ENCODE measurements at places on chromosomes 3 and 15.

DNA sequence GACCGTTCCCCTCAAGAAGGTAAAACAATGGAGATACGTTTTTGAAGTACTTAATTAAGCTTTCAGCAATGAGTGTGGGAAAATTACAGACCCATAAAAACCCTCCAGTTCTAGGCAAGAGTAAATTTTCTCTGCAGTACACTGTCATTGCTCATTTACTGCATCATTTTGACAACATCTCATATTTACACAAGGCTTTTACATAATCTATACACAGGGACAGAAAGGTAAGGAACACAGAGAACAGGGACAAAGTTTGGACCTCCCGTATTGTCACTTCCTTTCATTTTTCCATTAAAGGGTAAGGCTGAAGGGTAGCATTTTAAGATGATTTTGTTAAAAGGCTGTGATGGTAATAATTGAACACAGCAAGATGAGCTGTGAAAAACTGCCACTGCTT, 7.4 kb upstream of the HGD start:
- DNase-seq = no peak

DNA sequence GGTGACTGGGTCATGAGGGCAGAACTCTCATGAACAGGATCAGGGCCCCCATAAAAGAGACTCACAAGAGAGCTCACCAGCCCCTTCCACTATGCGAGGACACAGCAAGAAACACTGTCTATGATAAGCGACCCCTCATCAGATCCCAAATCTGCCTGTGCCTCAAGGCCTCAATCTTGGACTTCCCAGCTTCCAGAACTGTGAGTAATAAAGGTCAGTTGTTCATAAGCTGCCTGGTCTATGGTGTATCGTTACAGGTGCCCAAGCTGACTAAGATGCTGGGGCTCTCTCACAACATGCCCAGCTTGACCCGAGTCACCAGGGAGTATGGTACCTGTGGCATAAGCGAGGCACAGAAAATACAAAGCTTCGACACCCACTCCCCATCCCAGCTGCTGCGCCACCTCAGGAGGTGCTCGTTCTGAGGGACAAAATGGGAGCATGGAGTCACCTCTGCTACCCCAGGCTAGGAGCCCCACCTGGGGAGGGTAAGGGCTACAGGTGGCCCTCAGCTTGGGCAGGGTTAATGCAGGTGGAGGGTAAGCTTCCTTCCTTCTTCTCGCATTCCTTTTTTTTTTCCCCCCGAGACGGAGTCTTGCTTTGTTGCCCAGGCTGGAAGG, 234.1 kb downstream of the ADAMTS17 start:
- DNase-seq = no peak

DNA sequence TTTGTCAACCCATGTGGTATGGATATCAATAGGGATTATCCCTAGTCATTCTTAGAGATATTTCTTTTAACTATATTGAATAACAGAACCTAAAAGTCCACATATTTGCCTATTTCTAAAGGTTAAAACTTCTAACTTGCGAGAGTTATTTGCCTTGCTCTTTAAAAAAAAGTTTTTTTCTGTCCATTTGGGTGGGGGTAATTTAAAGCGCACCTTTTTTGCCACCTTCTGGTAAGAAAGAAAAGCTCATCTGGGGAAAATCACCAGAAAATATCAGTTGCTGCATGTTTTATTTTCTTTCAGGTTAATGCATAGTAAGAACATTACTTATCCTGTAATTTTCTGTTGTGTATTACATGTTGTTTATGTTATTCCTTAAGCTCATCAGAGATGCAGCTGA, 242.0 kb upstream of the GOLGA6L4 start:
- no peak for DNase-seq

DNA sequence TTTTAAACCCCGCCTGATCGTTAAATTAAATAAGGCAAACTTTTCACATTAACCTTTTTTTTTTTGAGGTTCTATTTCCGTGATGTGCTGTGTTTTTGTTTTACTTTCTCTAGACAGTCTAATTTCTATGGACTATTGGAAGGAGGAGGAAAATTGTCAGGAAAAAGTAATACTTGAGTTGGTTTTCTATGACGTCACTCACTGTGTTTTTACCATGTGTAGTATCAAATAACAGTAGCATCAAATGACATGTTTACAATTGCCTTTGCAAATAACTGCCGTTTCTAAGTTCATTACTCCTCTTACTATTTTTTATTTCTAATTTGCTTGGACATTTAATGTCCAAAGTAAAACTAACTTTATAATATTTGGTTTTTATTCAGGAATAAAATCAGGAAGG, 32.3 kb downstream of the MYO1E start:
- no peak for DNase-seq

GRCh38 chr3:126934031-126934531, 48.8 kb upstream of the PLXNA1 start:
- DNase-seq = no peak

DNA sequence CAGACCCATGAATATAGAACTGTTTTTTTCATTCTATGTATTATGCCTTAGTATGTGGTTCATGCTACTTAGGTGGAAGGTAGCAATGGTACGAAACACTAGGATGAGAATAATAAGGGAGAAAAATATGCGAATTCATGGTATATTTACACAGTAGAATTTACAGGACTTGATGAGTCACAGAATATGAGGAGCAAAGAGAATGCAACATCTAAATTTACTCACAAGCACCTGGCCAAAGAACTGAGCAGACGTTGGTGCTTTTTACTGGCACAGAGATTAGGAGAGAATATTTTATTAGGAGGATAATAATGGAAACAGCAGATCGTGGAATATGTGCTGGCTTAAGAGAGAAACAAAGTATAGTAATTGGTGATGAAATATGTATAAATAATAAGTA, 785.4 kb upstream of the ROBO1 start:
- no peak for DNase-seq

DNA sequence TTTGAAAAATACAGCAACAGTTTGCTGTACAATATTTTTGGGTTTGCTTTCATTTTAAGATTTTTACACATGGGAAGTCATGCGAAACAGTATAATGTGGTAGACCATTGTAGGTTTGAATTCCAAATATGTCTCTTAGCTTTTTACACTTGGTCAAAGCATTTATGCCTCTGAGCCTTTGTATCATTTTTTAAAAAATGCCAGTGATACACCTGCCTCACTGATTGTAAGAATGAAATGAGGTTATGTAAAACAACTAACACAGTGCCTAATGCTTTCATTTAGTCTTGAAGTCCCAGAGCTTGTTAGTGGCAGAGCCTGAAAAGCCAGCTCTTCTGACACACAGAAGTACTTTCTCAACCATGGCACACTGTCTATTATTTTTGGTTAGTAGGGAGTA, 202.0 kb downstream of the UBE2E2 start:
- no peak for DNase-seq

- DNase-seq = no peak
These were observed 23.0 kb downstream of the NEK10 start for GRCh38 chr3:27345959-27346865.

DNA sequence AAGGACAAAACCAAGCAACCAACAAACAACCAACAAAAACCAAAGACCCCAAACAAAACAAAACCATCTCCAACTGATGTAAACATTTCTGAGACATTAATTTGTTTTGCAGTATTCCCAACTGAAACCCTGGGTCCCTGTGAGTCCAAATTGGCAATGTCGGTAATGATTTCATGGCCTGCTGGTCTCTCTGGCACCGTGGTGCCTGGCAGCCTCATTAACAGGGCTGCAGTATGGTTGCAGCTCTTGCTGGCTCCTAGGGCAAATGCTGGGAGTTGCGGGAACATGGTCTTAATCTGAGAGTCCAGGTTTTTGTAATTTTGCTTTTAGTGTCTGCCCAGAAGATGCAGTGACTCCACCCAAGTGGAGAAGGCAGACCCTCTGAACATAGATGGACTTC, 128.3 kb downstream of the SV2B start:
- no peak for DNase-seq

DNA sequence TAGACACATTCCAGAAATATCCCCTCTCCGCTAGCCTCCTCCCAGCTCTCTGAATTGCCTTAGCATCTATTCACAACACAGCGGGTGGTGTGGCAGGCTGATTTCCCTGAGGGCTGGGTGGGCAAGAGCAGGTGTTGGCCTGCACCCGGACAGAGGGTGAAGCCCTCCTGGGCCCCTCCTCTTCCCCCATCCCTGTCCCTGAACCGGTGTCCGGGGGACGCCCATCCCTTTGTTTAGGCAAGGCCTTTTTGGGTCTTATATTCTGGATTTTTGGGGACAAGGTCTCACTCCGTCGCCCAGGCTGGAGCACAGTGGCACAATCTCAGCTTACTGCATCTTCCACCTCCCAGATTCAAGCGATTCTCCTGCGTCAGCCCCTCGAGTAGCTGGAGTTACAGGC, 55.2 kb upstream of the KLHL25 start:
- no peak for DNase-seq

GRCh38 chr15:51580982-51581381, 41.6 kb downstream of the DMXL2 start:
- no peak for DNase-seq

DNA sequence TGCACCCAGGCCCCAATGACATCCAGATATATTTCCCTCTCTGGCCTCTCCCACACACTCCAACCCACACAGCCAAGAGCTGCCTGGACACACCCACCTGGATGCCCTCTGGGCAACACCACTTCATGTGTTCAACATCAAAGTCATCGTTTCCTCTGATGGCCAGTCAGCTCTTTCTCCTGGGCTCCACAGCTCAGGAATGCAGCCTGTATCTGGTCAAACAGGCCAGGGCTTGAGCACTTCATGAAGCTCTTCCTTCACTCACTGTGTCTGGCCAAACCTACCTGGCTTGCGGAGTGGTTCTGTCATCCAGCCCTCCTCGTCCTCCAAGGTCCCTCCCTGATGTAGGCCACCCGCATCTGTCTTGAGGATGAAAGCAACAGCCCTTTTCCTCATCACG, 35.8 kb upstream of the SLC6A11 start:
- no peak for DNase-seq

GRCh38 chr15:53739187-53739586, 20.3 kb downstream of the WDR72 start:
- no peak for DNase-seq

DNA sequence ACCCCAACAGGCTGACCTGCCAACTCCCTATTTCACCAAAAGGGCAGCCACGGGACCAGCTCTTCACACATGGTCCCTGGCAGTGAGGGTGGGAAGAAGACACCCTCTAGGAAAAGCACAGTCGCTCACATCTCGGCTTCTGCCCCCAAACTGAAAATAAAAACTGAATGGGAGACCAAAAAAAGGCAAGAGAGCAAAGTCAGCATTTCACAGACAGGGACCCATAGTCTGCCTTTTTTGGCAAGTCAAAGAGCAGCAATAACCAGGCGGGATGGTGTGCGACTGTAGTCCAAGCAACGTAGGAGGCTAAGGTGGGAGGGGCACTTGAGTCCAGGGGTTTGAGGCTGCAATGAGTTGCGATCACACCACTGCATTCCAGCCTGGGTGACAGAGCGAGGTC, 154.1 kb downstream of the ADAMTS17 start:
- DNase-seq = no peak

Data from NCI-H2171 (cell line).